ENCODE measurements at places on chromosomes 2 and 18.

GRCh38 chr2:189683348-189683747 is 8.9 kb downstream of the ANKAR start:
- DNase-seq = no peak

- DNase-seq = no peak
These were observed 409.9 kb upstream of the NRXN1 start for GRCh38 chr2:51441786-51442185.

- no peak for DNase-seq
These were observed 41.2 kb downstream of the PAX3 start for GRCh38 chr2:222257645-222258044.

DNA sequence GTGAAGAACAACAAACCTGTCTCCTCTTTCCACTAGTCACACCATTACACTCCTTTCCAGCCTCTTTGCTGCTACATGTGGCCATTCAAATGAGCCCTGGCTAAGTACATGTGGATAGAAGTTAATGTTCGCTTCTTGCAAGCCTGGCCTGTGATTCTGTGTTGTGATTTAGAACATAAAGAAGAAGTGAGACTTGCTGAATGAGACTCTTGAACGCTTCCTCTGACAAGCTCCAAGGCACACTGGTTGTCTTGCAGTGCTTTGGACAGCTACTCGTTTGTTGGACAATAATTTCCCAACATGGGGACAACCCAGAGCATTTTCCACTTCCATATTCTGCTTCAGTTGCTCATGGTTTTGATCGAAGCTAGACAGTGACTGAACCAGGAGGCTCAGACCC is 57.3 kb downstream of the CCDC74A start:
- no peak for DNase-seq

GRCh38 chr2:27871802-27872201 is 18.4 kb downstream of the RBKS start:
- no peak for DNase-seq

GRCh38 chr2:20013126-20013849 is 820 bp upstream of the MATN3 start:
- no peak for DNase-seq

GRCh38 chr18:62277045-62277444 is 48.1 kb upstream of the TNFRSF11A start:
- DNase-seq = no peak

GRCh38 chr2:31274401-31275075 is 40.6 kb downstream of the EHD3 start:
- DNase-seq = no peak

GRCh38 chr2:26619096-26619495 is 22.1 kb downstream of the CIB4 start:
- DNase-seq = no peak

DNA sequence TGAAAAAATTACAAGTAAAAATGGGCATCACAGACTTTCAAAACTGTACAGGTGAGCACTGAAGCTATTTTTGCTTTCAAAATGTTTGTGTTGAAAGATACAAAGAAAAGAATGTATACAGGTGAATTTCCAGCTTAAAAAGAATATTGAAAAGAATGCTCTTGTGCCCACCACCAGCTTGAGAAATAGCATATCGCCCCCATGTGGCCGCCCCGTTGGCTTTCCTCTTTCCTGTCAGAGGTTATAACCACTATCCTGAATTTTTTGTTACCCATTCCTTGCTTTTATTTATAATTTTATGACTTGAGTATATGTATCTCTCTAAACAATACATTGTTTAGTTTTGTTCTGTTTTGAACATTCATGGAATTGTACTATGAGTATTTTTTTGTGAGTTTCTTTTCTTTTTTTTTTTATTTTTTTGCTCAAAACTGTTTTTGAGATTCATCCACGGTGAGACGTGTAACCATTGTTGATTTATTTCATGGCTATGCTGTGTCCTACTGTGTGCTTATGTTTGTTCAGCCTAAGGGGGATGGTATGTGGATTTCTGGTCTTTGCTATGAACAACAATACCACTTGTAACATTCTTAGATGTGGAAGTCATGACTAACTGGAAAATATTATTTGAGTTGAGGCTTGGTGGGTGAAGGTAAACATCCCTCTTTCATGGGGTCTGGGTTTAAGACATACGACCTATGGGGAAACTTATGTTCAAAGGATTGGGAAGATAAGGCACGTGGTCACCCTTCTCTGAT is 11.6 kb downstream of the TRPM8 start:
- DNase-seq = no peak

GRCh38 chr2:178819992-178820391 is 12.8 kb upstream of the TTN start:
- no peak for DNase-seq

GRCh38 chr2:61470965-61471904 is at the start of gene USP34:
USP34 (minus strand) TSS chr2:61471087; CDS start chr2:61470692, 395 bp downstream.
- DNase-seq = peak; percentile 88

GRCh38 chr2:182915369-182916326 is 49.2 kb upstream of the FRZB start:
- DNase-seq = no peak

- no peak for DNase-seq
These were observed 100.8 kb downstream of the DYSF start for GRCh38 chr2:71554028-71554705.

GRCh38 chr2:157194097-157194688 is 63.3 kb upstream of the GALNT5 start:
- DNase-seq = peak; percentile 56

DNA sequence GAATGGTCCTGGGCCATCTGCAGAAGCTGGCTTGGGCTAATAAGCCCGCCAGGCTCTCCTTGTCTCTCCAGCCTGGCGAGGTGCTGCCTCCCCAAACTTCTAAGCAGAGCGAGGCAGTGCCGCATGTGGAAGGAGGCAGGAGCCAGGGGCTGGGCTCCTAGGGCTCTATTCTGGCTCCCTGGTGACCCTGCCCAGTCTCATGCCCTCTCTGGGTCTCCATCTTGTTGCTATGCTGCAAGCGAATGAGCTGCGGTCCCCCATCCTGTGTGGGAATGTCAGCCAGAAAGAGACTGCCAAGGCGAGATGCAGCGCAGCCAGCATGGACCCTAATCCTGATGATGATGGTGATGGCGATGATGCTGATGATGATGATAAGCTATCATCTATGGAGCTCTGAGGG is 48.7 kb downstream of the TNS1 start:
- DNase-seq = no peak

- peak; percentile 52 for DNase-seq
These were observed 1.0 kb upstream of the NFATC1 start for GRCh38 chr18:79394534-79395307.

GRCh38 chr2:216802516-216803215 is 57.2 kb downstream of the TNP1 start:
- DNase-seq = no peak

DNA sequence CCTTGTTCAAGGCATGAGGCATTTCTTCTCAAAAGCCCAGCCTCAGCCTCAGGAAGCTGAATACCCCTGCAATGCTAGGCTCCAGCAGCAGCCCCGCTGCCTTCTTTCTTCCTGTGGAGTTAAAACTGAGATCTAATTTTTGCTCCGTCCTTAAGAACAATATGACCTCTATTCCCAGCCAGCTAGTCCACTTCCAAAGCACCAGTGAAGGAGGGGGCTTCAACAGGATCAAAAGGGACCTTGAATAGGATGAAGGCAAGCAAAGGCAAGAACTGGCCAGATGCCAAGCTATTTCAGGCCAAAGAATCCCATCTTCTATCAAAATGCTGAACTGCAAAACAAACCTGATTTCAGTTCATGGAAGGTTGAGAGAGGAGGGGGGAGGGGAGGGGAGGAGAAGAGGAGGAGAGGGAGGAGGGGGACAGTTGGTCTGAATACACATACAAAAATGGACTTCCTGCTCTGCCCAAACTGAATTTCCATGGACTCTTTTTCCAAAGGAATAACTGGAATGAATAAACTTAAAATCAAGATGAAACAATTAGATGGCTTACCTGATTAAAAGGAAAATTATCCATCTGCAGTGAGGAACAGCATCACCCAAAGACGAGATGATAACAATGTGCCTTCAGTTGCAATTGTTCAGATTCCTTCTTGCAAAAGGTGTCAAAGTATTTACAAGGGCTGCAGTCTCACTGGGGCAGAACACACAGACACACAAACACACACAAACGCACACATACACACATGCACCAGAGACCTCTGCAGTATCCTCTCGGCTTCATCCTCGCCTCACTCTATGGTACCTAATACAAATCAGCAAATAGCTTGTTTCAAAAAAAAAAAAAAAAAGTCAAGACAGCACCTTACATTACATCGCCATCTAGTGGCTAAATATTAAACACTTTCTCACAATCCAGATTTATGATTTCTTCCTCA is at the start of gene SCN1A:
SCN1A (minus strand) TSS at position 804 of the 939 bp plus-strand sequence. CDS start 54,399 bp downstream, outside the sequence.
- DNase-seq = peak; percentile 18

GRCh38 chr2:239166201-239166834 is 234.5 kb downstream of the HDAC4 start:
- DNase-seq = peak; percentile 0

DNA sequence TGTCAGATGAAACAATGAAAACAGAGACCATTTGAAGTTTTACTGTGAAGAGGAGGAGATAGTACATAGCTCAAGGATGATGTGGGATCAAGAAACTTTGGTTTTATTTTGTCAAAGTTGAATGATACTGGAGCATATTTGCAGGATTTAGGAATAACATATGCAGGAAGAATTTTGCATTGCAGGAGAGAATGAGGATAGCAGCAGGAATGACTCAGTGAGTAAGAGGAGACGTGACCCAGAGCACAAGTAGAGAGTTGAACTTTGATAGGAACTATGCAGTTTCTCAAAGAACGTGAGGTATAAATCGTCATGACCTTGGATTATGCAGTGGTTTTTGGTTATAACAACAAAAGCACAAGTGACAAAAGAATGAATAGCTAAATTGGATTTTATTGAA is 47.7 kb downstream of the MAPRE2 start:
- no peak for DNase-seq

- no peak for DNase-seq
These were observed 329.8 kb upstream of the TFPI start for GRCh38 chr2:187884003-187884402.

GRCh38 chr18:23066504-23067039 is 68.7 kb upstream of the CABLES1 start:
- no peak for DNase-seq

GRCh38 chr2:152473151-152473857 is 138.3 kb downstream of the FMNL2 start:
- no peak for DNase-seq

DNA sequence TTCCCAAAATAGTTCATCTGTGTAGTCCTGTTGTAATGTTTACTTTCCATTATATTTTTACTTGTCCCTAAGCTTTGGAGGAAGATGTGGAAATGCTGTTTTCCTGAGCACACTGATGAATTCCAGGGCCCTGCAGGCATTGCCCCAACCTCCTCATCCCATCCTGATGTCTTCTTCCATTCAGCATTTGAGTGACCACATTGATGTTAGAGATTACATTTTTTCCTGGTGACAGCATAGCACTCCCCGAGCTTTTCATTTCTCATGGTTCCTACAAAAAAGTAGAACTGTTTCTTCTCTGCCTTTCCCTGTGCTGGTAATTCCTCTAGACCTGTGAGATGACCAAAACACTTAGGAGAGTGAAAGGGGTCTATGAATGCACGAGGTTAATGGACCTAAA is 4.8 kb downstream of the IL36A start:
- DNase-seq = no peak

GRCh38 chr18:34224423-34225217 is at the start of gene NOL4:
NOL4 (minus strand) TSS chr18:34224913; CDS start chr18:34223253, 1,660 bp downstream.
- no peak for DNase-seq

GRCh38 chr2:50674876-50675275 is 357.1 kb downstream of the NRXN1 start:
- DNase-seq = no peak

GRCh38 chr2:240246173-240246820 is 105.8 kb upstream of the OTOS start:
- no peak for DNase-seq

- DNase-seq = no peak
These were observed 8.5 kb upstream of the STK39 start for GRCh38 chr2:168255866-168256265.

- no peak for DNase-seq
These were observed 231.7 kb upstream of the LYPD1 start for GRCh38 chr2:132901661-132902060.

GRCh38 chr18:37668971-37669747 is 103.6 kb upstream of the CELF4 start:
- DNase-seq = no peak

DNA sequence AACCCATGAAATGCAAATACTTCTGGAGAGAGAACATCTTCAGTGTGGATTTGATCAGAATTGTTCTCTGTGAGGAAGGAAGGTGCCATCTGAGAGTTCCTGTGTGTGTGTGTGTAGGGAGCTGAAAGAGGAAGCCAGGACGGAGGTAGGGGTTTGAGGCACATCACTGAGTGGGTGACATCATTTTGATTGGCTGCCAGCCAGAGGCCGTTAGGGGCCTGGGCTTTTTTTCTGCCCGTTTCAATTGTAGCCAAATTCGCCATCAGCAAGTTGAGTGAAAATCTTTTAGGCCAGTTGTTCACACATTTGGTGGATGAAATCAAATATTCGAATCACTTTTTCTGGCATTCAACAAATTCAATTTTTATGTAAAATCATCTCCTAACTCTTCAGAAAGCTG is 48.9 kb downstream of the TSN start:
- no peak for DNase-seq

DNA sequence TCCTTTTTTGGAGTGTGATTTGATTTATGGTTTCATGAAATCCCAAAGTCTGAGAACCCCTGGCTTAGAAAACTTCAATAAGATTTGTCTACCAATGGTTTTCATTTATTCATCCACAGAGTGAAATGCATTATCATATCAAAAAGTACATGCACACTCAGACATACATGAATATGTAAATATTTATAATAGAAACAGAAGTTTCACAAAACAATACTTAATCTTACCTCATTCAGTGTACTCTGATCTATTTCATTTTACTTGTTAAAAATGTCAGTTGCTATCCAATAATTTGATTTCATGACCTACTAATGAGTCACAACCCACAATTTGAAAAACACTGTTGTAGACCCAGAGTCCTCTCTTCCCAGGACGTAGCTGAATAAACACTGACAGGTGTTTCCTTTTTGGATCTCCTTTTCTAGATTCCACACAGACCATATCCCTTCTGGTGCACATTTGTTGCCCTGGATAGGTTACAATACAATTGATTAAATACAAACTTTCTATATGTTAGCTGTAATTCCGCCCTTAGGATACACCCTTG is 10.4 kb upstream of the CAVIN2 start:
- no peak for DNase-seq

- DNase-seq = no peak
These were observed 679.4 kb downstream of the NUP35 start for GRCh38 chr2:183803596-183803995.

DNA sequence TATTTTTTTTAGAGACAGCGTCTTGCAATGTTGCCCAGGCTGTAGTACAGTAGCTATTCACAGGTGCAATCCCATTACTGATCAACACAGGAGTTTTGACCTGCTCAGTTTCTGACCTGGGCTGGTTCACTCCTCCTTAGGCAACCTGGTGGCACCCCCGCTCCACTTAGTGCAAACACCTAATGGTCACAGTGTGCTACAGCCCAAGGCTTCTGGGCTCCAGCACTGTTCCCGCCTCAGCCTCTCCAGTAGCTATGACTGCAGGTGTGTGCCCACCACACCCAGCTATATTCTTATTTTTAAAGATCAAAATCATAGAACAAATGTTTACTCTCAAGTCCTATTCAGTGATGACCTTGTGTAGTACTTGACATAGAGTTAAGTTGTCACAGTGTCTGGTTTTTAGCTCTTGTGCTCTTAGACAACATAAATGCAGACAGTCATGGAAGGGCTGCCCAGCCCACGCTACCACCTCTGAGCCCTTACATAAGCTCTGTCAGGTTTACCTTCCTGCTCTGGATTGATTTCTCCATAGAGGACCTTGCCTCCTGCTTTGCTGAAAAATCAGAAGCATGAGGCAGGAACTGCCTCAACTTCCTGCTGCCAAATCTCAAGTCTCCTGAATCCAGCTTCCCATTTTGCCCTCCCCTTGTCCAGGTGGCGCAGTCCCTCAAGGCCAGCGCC is 82.2 kb upstream of the SLC1A4 start:
- no peak for DNase-seq
